ENCODE measurements at places on chromosomes 3 and 15. TPM values are rescaled to one million over a fixed set of nuclear protein-coding genes. Genes with fewer than 3 reads are reported as not detected.

Gene FOXB1
- total RNA-seq, result 0.09 TPM

Gene BOC
- total RNA-seq, result not detected

Gene C3orf49
- total RNA-seq, result 34.7 TPM

Gene AADAC
- 7.8 TPM for total RNA-seq

Gene WDR49
- total RNA-seq, result not detected

Gene TMEM207
- total RNA-seq, result not detected

Gene RPS27L
- total RNA-seq, result 356 TPM

Gene GFM1
- 48.7 TPM for total RNA-seq

Gene SGO1
- 16.6 TPM for total RNA-seq

Gene CCDC9B
- 8.9 TPM for total RNA-seq

Gene C2CD4A
- 0.63 TPM for total RNA-seq

Gene SEMA6D
- 0.02 TPM for total RNA-seq

GRCh38 chr3:151896246-151897012, 23.0 kb downstream of the SUCNR1 start:
- DNase-seq, result no peak

DNA sequence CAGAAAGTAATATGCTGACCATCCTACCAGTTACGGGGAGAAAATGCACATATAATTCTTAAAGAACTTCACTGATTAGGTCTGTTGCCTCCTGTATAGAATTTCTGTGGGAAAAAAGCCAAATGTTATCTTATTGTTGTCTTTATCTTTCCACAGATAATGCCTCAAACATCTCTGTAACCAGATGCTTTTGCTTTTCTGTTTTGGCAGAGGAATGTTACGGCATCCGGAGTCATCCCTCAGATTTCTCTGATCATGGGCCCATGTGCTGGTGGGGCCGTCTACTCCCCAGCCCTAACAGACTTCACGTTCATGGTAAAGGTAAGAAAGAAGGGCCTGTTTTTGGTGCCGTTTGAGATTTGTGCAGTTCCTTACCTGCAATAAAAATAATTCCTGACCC, 33.5 kb downstream of the PCCB start:
- no peak for DNase-seq

DNA sequence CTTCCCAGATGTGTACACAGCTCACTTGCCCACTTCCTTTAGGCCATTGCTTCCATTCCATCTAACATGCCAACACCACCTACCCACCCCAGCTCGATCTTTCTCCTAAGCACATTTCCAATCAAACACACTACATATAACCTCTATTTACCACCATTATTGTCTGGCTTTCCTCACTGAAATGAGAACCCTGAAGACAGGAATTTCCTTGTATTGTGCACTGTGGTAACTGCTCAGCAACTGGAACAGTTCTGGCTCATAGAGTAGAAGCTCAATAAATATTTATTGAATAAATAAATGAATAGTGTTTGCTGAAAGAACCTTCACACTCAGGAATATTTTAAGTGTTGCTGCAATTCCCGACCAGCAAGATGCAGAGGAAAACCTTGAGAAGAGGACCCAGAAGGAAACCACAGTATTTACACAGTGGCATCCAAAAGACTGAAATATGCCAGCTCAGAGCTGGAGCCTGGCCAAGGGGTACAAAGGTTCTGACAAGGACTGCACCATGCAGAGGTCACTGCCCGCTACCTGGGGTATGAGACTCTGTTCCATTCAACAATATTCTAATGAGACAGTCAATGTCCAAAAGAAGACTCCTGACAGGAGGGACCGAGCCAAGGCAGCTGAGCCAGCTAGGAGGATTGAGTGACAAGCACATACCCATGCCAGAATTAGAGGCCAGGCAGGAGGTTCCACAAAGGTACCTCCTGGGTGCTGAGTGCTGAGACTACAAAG, 168.8 kb downstream of the NUP210 start:
- DNase-seq, result no peak

DNA sequence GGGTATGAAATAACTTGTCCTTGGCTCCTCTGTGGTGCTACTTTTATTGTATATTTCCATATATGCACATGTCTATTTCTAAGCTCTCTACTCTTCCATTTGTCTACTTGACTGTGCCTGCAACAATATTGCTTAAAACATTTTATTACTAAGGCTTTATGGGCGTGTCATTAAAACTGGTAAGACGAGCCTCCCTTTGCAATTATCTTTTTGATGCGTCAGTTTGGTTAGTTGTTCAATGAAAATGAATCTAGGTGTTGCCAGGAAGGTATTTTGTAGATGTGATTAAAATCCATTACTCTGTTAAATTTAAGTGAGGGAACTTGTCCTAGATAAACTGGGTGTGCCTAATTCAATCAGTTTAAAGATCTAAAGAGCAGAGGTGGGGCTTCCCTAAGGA, 12.9 kb upstream of the TRA2B start:
- DNase-seq, result no peak

GRCh38 chr3:145124900-145125678, 1035.9 kb downstream of the PLOD2 start:
- no peak for DNase-seq

DNA sequence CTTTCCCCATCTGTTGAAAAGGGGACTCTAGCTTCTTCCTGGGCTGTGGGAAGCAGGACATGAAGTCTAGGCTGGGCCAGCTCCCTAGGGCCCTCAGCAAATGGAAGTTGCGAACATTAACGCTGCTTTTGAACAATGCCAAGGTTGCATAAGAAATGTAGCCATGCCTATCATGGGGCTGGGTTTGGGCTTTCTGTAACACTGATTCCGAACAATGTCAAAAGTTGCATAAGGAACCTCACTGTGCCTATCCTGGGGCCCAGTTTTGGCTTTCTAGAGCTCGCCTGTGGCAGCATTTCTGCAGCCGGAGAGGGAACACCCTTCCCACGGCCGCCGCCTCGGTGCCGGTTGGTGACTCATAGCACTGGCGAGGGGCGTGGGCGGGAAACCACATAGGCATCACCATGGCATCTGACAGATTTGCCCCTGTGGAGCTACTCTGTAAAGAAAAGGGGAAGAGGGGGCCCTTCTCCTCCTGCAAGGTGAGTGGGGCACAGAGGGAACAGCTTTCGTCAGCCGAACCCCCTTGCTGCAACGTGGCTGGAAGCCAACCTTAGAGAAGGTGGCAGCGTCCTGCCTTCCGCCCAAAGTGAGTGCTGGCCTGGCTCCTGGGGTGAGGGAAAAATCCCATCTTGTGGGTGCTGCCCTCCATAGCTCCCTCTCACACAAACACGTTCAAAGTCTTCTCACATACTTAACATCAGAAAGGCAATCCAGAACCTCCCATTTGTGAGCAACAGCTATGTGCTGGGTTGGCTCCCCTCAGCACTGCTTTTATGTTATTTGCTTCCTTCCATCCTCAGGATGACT, 46.6 kb upstream of the ATP2B2 start:
- peak; percentile 2 for DNase-seq

DNA sequence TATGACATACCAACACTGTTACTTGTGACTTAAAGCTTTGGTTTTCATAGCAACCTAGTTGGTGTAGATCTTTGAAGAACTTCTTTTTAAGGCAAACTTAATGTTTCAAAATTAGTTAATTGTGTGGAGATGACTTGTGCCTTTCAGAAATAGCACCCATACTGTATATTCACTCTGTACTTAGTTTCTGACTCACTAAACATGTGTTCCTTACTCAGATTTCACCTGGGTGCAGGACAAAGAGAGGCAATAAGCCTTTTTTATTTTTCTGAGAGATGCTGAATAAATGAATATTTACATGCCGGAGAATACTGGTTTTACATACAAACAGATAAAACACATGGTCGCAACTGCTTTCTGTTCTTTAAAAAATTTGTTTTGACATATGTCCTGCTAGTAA, 44.8 kb downstream of the SLC25A26 start:
- DNase-seq, result no peak

- DNase-seq, result no peak
Measured at GRCh38 chr3:196016059-196016458, 65.8 kb downstream of the TFRC start.

- no peak for DNase-seq
Measured at GRCh38 chr3:97952280-97952679, 20.0 kb downstream of the RIOX2 start.

- DNase-seq, result no peak
Measured at GRCh38 chr3:72590732-72591221, 257.5 kb downstream of the SHQ1 start.

GRCh38 chr15:40660686-40661085, 34.3 kb upstream of the RAD51 start:
- DNase-seq, result no peak

DNA sequence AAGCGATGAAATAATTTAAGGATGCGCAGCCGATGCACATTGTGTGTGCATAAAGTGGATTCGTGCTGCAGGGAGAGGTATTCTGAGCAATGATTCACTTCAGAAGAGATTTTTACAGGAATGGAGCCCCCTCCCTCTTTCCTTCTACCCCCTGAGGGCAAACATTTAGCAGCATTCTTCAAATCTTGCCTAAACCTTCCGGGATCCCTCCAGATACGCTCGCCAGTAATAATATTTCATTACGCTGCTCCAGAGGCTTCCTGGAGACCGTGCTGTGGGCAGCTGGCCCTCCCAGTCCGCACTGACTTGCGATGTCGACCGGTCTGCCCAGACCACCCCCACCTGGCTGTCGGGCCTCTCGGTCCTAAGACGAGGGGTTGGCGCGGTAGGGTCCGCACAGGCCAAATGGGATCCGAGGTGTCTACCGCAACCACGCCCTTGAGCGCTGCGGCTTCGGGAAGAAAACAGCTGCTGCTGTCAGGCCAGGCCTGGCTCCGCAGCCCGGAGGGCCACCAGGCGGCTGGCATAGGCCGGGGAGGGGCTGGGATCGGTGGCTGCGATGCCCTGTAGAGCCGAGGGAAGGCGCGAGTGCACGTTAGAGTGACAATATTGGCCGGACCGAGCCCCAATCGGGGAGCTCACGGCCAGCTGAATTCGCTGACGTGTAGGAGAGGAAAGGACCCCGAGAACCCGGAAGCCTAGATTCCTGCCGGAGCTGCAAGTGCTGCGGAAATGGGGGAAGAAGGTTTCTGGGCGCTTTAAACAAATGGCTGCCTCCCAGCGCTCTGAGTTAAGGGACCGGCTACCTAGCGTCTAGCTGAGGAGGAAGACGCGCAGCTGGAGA, 14.3 kb downstream of the ZIC4 start:
- no peak for DNase-seq

DNA sequence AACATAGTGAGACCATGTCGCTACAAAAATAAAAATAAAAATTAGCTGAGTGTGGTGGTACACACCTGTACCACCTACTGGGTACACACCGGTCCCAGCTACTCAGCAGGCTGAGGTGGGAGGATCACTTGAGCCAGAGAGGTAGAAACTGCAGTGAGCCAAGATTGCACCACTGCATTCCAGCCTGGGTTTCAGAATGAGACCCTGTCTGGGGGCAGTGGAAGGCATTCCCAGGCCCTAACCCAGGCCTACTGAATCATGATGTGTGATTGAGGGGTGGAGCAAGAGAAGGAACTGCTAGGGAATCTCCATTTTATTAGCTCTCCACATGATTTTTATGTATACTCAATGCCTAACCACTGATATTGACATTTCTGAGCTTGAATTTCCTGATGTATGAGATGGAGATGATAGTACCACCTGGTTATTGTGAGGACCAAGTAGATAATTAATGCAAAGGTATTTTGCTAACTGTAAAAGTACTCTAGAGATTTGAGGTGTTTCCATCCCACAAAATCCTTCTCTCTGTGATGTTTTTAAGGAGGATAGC, 169.5 kb upstream of the UMPS start:
- DNase-seq, result no peak

DNA sequence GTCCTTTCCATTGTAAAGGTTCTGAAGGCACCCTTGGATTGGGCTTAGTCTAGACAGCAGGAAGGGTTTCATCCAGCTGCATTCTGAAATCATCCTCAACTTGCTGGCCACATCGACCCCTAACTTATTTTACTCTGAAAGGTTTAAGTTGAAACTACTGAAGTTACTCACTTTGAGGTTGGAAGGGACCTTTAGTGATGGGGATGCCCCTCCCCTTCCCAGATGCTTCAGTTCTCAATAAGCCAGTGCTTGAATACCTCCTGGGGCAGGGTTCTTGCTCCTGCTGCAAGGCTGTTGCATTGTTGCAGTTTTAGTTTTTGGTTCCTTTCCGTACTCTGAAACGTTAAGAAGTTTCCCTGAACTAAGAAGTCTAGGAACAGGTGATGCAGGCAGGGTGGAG, 26.4 kb downstream of the FGD5 start:
- no peak for DNase-seq

DNA sequence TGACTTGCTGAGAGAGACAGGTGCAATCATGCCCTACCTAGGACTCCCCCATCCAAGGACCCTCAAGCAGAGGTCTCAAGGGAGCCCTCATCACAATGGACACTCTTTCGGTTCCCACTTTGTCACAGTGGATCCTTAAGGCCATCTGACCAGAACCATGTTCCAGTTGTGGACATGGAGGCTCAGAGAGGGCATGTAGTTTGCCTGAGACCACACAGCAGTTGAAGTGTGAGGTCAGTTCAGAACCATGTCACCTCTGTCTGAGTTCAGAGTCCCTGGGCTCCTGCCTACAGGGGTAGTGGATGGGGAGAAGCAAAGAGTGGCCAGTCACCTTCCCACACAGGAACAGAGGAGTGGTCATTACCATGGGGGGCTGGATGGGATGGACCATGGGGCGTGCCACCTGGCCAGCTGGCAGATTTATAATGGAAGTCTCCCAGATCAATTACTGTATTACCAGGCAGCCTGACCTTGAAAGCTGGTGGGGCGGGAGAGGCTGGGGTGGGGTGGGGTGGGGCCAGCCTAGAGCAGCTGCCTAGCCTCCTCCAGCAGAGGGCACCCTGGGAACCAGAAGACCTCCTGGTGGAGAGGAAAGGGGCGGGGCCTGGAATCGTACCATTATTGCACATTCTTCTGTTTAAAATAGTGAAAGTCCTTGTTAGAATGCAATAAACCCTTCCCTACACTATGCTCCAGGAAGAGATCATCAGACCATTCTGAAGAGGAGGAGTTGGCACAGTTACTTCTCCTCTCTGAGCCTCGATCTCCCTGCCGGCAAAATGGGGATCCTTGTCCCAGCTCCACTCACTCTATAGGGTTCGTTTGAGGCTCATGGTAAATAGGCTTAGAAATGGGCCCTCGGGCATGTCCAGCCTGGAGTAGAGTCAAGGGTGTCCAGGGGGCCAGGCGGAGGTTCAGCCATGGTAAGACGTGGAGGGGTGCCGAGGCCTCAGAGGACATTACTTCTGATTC, 26.9 kb upstream of the LINGO1 start:
- DNase-seq, result peak; percentile 34

DNA sequence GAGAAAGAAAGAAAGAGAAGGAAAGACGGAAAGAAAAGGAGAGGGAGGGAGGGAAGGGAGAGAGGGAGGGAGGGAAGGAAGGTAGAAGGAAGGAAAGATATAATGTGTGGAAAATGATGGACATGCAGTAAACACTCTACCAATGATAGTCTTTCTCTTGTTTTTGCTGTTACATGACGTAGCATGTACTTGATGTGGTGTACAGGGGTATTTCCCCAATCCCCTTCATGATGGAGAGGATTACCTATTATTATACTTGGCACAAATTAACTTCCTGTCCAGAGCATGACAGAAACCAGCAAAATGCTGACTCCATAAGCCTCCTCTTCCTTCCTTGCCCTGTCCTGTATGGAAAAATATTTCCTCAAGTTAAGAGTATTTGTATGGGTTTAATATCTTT, 124.4 kb downstream of the B3GALNT1 start:
- DNase-seq, result no peak

GRCh38 chr3:112965656-112966055, 9.2 kb downstream of the CD200R1 start:
- DNase-seq, result no peak

All from NCI-H460 (cell line).